ENCODE measurements at places on chromosomes 7 and 10.

DNA sequence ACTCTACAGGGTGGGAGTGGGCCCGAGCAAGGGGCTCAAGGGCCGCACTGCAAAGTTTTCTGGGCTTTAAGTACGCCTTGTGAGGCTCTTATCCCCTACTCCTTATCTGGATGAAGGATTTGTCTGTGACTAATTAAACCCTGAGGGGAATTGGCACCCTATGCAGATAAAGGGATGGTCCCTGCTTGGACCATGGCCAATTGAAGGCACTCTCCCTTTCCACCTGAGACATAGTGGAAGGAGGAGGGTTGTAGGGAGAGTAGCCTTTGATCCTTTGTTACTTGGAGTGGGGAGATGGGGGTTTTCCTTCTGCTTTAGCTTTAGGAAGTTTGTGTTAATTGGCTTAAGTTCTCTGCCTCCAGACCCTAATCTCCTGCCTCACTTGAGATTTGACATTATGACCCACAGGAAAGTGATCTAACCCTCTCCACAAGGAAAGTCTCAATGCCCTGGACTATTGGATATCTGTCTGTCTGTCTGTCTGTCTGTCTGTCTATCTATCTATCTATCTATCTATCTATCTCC is 1158.8 kb upstream of the SORCS1 start:
- no peak for DNase-seq

GRCh38 chr7:43659549-43659896 is 69.8 kb downstream of the COA1 start:
- no peak for DNase-seq

- DNase-seq, result no peak
These were observed 85.5 kb downstream of the MKI67 start for GRCh38 chr10:128040681-128041080.

- DNase-seq, result no peak
These were observed 498.3 kb downstream of the CCSER2 start for GRCh38 chr10:84826704-84827103.

GRCh38 chr7:121288894-121289293 is 39.9 kb upstream of the WNT16 start:
- no peak for DNase-seq

- DNase-seq, result no peak
These were observed 280.2 kb upstream of the PHYHIPL start for GRCh38 chr10:58896229-58896628.

- DNase-seq, result no peak
These were observed 54.7 kb downstream of the GRID1 start for GRCh38 chr10:86311906-86312305.

DNA sequence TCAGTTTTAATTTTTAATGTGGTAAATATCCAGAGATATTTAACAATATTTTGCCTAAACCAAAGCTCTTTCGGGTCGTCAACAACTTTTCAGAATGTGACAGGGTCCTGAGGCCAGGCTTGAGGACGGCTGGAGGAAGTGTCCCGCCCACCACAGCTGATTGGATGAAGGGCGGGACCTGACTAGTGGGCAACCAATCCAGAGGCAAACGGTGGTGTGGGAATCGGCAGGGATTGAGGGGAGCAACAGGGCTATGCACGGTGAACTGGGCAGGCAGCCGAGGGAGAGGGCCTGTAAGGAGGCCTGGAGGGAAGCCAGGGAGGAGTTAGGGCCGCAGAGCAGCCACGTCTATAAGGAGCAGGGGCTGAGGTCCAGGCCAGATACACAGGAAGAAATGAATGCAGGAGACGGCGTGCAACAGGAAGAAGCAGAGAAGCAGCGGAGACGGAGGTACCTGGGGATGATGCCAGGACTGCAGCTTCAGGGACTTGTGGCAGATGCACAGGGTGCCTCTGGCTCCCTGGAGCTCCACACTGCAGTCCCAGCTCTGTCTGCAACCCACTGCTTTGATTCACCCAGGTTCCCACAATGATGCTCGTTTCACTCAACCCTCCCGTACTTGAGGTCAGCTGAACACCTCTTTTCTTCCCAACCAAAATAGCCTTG is 46.1 kb upstream of the ZMIZ1 start:
- DNase-seq, result no peak

- no peak for DNase-seq
These were observed 72.8 kb upstream of the PITRM1 start for GRCh38 chr10:3245395-3245794.

- no peak for DNase-seq
These were observed 2.1 kb downstream of the FRAT1 start for GRCh38 chr10:97321032-97321803.

GRCh38 chr10:78277314-78278057 is 243.8 kb downstream of the RPS24 start:
- DNase-seq, result no peak

- DNase-seq, result no peak
These were observed 450.6 kb upstream of the SORCS1 start for GRCh38 chr10:107614939-107615685.

GRCh38 chr7:20343205-20343604 is 12.5 kb downstream of the ITGB8 start:
- DNase-seq, result no peak

DNA sequence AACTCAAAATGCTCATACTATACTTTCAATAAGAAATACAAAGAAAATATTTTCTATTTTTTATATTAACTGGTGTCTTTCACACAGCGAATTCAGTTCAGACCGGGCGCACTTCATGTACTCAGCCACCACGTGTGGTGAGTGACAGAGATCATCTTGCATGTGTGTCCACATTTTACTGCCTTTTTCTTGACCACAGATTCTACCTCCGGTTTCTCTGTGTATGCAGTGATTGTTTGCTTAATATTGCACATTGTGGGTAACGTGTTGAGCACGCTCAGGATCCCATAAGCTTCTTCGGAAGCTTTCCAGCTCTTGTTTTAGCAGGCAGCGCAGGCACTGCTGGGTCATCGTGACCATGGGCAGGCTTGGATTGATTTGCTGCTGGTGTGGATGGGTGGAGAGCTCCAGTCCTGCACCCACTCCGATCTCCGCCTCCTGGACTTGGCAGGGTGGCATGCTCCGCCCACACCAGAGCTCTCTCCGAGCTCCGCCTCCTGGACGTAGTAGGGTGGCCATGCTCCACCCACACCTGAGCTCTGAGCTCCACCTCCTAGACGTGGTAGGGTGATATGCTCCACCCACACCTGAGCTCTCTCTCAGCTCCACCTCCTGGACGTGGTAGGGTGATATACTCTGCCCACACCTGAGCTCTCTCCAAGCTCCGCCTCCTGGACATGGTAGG is 253.3 kb downstream of the DIP2C start:
- DNase-seq, result no peak

DNA sequence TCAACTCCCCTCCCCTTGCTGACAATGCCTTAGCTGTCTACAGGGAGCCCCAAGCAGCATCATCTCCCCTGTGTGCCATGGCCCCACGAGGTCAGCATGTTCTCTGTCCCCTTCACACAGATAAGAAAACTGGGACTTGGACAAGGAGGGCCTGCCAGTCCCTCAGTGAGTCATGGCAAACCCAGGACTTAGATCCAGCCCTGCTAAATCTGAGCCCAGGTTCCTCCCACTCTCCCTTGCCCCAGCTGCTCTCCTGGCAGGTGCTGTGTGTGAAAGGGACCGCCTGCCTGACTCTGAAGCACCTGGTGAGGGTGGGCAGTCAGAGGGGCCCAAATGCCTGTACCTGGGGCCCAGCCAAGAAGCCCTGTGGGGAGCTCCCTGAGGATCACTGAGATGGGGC is 7.4 kb downstream of the CRHR2 start:
- no peak for DNase-seq

GRCh38 chr7:147332988-147333387 is 1216.4 kb downstream of the CNTNAP2 start:
- no peak for DNase-seq

DNA sequence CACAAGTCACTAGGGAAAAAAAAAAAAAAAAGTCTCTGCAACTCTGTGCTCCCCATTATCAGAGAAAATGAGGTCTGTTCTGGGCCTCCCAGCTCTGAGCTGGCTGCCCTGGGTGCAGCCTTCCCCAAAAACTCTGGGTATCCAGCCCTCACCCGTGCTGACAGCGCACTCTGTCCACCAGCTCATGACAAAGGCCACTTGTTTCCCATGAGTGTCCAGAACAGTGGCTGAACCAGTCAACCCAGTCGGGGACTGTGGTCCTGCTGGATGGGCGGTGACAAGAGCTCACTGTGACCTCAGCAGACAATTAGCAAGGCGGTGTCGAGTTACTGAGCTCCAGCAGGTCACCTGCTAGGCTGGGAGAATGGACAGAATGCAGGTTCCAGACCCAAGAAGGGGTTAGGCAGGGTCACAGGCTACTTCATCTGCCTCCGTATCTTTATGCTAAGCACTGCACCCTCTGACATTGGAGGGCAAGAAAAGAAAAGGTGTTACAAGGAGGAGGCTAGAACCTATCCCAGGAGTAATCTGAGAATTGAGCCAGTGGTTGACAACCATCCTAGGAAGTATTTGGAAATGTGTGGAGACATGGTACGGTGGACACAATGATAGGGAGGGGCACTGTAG is 37.2 kb downstream of the DLG5 start:
- no peak for DNase-seq

DNA sequence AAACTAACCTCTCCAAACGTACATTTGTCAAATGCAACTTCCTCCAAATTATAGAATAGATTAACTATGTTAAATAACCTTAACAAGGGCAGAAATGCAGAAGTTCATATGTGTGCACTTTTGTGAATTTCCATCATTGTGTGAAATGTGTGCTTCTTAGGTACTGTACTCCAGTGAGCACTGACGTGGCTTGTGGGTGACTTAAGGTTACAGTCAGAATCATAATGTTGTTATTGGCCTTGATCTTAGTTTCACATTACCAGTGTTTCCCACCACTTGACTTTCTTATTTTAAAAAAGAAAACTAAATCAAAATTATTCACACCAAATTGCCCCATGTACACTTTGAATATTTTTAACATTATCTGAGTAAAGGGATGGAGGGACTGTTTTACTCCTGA is 155.1 kb upstream of the FZD8 start:
- peak; percentile 78 for DNase-seq

DNA sequence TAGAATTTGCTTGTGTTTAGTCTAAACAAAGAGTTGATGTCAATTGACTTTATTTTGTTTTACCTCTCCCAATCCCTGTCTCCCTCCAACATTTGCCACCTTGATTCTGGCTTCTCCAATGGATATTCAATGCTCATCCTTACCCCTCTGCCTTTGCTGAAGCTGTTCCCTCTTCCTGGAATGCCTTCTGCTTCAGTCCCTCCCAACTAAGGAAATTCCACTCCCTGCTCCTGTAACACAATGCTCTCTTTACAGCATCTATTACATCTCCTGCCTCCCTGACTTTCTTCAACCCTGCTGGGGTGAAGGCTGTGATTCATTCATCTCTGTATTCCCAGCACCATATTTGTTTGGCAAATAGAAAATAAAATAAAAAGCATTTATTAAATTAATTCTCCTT is 34.5 kb upstream of the TAC1 start:
- no peak for DNase-seq

GRCh38 chr7:3464900-3465622 is 164.0 kb downstream of the SDK1 start:
- no peak for DNase-seq

DNA sequence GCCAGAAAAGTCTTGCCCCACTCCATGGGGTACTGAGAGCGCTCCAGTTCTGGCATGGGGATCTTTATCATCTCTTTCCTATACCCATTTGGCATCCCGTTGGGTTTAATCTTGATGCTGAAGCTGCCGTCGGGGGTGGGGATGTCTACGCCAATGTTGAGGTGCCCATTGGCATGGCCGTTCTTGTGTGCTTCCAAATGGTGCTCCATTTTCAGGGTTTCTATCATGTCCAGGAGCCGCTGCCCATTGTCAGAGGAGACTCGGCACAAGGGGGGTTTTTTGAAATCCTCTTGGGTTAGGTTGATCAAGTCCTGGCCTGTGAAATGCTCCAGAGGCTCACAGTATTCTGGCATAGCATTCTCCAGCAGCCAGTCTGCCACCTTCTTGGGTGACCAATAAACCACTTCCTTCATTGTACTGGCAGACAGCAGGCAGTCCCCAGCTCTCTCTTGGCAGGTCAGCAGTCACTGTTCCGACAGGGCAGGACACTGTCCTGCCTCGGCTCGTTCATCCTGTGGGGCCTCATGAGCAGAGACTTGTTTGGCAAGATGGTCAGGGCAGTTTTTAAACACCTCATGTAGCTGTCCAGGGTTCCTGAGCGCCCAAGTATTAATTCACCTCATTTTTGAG is 92.5 kb upstream of the ASAH2 start:
- DNase-seq, result no peak

GRCh38 chr7:51313738-51314425 is 2.7 kb downstream of the COBL start:
- DNase-seq, result no peak

DNA sequence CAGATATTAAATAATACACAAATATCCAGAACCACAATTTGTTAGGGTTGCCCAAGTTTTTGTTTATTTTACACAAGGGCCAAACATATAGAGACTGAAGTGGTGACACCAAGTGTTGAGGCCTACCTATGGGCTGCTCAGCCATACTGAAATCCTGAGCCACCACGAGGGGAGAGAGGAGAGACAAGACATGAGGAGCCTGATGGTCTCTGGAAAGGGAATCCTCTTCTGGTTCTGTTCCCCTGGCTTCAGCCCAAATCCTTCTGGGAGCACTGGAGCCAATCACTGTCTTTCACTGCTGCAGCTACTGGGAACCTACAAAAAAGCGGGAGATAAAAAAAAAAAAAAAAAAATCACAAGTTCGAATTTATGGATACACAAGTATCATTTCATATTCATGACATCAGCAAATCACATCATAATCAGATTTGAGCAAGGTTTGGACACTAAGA is 1.9 kb downstream of the SKIDA1 start:
- no peak for DNase-seq

DNA sequence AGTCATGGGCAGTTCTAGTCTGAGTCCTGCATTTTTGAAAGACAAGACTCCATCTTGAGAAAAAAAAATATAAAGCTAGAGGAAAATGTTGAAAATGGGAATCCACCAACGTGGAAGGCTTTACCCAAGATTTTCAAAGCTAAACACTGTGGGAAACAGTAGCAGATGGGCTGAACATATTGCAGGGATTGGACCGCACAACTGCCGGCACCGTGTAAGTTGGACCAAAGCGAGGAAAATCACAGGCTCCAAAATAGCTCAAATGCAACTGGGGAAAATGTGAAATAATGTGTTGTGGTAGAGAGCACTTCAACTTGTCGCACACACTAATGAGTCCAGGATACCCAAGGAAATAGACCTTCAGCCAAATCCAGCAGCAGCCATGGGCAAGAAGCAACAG is 26.4 kb upstream of the ADRB1 start:
- DNase-seq, result no peak

- no peak for DNase-seq
These were observed 622 bp downstream of the DYNC1I1 start for GRCh38 chr7:95772771-95773581.

DNA sequence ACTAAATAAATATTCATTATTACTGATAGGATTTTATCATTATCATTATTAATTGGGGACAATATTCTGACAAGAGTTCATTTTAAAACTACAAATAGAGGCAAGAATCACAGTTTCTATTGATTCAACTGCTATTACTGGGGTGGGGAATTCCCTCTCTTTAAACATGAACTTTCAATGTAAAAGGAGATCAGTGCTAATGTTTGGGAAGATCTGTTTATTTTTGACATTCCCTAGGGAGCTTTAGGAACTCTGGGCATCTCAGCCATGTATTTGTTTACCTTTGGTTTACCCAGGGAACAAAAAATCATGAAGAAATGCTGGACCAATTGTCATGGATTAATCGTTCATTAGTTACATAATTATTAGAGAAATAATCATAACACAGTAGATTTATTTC is 443.2 kb upstream of the AKR1E2 start:
- DNase-seq, result no peak
